ENCODE measurements at places on chromosomes 11 and 22.
A peak's percentile ranks its signal among the peaks of the same experiment; 100 is the strongest.

GRCh38 chr11:73198677-73199076, 19.4 kb upstream of the P2RY2 start:
- DNase-seq, result no peak

DNA sequence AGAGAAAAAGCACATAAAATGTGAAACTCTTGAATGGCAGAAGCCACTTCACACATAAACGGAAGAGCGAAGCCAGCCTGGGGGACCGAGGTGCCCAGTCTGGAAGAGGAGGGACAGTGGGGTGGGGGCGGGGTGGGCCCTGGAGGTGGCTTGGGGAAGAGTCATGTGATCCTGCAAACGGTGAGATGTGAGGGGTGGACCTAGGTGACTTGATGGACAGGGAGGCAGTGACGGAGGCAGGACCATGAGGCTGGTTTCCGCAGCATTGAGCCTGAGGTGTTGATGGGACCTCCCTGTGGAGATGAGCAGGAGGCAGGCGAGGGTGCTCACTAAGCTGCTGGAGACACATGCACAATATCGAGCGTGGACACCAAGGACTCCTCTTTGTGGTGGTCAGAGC, 16.8 kb downstream of the ZDHHC24 start:
- DNase-seq, result no peak

GRCh38 chr11:45647329-45647728, 18.1 kb downstream of the CHST1 start:
- DNase-seq, result no peak

DNA sequence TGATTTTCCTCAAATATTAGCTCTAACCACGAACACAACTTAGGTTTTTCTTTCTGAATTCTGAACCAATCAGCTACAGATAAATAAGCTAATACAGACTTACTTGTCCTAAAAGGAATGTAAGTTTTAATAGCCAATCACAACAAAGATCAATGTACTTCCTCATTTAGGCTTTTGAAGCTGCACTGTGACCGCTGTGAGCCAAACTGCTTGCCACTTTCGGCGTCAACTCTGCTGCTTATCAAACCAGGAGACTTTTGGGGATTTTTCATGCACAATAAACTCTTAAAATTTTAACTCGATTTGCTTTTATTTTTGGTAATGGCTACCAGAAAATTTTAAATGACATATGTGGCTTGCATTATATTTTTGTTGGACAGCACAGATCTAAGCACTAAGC, 92.5 kb downstream of the TMPRSS5 start:
- DNase-seq, result no peak

- DNase-seq, result no peak
Observed at GRCh38 chr11:20511982-20512381, 87.4 kb upstream of the SLC6A5 start.

DNA sequence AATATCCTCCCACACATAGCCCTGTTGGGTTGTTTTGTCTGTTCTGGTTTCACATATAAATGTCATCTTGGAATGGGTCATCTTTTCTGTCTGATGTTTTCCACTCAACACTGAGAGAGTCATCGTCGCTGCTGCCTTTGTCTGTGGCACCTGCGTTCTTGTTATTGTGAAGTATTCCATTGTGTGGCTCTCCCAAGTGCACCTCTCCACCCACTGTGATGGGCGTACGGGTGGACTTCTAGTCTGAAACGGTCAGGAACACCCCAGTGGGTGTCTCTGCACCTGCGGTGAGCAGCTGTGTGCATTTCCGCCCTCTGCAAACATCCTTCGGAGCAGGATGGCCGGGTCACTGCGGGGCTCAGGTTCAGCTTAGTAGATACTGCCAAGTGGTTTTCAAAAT, 34.5 kb upstream of the RTL6 start:
- DNase-seq, result no peak

GRCh38 chr22:27405672-27406388, 395.7 kb downstream of the MN1 start:
- peak; percentile 1 for DNase-seq

- DNase-seq, result no peak
Observed at GRCh38 chr22:42994276-42994916, 20.6 kb downstream of the PACSIN2 start.

GRCh38 chr11:66579017-66579606, 10.7 kb upstream of the CTSF start:
- peak; percentile 30 for DNase-seq

- no peak for DNase-seq
Observed at GRCh38 chr11:78132475-78132874, 7.0 kb downstream of the ALG8 start.

DNA sequence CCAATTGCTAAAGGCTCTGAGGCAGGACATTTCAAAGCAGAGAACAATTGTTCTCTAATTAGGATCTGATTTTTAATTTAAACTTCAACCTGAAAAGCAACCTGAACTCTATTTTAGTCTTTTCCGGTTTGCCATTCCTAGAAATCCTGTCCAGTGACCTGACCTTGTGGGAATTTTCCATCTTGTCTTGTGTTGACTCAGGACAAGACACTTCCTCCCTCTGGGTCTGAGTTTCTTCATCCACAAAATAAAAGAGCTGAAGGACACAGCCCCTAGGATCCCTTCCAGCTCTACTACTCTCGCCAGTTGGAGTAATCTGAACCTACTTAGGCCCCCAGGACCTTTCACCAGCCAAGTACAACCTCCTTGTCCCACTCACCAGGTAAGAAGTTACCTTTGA, 66.5 kb upstream of the POU2AF1 start:
- no peak for DNase-seq

DNA sequence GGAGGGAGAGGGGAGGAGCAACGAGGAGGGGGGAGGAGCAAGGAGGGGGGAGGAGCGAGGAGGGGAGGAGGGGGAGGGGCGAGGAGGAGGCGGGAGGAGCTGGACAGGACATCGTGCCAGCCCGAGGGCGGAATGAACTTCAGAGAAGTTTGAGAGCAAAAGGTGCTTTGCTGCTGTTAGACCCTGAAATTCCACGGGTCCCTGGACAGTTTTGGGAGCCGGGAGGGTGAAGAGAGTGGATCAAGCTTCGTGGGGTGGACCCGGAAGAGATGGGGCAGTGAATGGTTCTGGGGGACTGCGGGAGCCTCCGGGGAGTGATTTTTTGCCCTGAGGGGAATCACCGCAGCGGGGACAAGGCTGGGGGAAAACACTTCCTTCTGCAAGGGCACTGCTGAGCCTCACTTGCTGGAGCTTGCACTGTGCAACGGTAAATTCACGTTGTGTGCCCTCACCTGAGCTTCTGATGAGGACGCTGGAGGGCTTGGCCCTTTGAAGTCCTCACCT, 10.7 kb upstream of the NLRP6 start:
- DNase-seq, result no peak

DNA sequence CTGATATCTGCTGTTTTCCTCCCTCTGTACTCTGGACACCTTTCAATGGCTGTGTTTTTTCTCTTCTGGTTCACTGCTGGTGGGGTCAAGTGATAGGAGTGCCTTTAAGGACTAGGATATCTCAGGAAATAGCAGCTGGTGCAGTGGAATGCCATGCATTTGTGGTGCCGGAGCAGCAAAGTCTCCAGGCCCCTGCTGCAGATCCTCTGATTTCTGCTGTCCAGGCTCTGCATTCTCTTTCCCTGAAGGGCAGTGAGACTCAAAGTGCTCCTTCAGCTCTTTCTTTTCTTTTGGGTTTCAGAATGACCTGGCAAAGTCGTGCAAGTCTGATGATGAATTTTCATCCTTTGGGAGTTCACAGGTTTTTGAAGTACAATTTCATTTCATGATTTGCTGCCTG, 774.3 kb downstream of the FAM181B start:
- DNase-seq, result no peak

GRCh38 chr22:30015846-30016245, 64.4 kb upstream of the HORMAD2 start:
- no peak for DNase-seq

DNA sequence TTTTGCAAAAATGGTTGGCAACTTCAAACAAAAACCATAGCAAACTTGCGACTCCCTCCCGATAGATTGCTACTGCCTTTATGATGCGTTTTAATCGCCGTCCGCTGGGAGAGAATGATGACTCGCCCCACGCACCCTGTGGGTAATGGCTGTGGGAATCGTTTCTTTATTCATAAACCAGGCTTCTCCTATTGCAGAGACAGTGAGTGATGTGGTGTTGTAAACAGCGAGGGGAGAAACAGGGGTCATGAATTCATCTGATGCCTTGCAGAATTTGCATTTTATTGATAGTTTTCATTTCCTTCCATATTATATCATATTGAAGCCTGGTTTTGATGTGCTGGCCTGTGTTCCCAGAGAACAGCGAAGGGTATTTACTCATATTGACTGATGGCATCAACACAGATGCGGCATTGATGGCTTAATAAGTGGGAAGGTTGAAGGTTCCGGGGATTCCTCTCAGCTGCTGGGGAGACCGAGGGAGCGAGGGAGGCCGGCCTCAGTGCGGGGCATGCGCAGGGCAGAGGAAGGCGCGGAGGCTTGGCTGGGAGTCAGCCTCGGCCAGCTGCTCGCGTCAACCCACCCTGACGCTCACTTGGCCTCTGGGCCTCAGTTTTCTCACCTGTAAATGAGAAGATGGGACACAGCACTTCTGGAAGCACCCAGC, 41.3 kb downstream of the ARHGAP8 start:
- no peak for DNase-seq

DNA sequence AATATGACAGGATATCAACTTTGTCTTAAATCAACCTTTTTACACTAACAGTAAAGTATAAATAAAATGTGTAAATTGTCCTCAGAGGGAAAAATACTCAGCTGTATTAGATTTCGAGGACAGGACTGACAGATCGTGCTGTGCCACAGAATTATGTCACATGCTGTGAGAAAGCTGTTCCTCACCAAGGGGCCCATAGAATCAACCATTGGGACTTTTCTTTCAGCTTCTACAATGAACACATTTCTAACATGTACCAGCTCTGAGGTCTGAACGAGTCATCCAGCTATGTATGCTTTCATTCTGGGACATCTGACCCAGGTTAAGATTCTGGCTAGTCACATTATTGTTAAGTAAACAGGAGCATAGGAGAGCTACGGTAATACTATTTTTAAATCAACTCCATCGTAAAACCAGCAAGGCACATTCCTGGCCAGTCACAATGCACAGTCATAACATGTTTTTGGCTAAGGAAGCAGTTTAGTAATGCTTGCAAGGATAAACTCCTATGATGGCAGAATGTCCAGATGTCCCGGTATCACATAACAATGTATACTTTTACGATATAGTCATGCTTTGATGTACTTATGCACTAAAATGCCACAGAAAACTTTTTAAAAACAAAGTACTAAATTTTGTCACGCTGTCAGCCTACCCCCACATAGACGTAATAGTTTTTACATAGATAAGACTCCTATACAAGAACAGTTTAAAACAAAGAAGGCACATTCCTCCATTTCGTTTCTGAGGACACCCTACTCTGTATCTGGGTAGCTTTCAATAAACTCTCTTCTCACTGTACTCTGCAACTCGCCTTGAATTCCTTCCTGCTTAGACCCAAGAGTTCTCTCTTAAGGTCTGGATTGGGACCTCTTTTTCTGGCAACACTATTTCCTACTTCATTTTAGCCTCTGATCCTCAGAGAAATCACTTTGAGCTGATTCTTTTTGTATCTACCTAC, 27.4 kb downstream of the ZNF214 start:
- DNase-seq, result no peak

DNA sequence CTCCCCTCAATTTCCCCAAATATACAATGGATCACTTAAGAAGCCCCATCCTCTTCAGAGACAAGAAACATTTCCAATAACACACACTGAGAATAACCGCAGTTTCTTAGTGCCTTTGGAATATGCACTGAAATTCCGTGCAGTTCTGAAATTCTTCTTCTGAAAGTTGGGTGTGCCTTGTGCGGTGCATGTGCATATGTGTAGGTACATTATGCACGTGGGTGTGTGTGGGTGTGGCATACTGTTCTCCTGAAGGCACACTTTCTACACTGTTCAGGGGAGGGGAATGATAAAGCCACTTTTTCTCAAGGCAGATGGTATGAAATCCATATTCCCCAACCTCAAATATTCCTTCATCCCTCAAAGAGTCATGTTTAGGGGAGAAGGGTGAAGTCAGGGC, 1.7 kb downstream of the EXPH5 start:
- no peak for DNase-seq

- no peak for DNase-seq
Observed at GRCh38 chr11:19939415-19939929, 220.8 kb downstream of the DBX1 start.

GRCh38 chr11:26522912-26523610, 49.0 kb downstream of the MUC15 start:
- no peak for DNase-seq

DNA sequence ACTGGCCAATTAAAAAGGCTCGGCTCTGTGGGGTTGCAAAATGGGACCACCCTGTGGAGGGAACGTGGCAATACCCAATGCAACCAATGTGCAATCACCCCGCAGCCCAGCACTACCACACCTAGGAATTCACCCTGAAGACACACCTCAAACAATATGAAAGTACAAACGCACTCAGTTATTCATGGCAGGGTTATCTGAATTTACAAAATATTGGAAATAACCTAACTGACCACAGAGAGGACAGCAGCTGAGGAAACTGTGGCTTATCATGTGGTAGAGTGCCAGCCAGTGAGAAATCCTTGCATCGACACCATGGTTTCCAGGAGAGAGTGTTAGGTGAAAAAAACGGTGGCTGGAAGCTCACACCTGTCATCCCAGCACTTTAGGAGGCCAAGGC, 18.7 kb downstream of the ALG12 start:
- DNase-seq, result no peak

GRCh38 chr22:39089928-39090327, 7.1 kb upstream of the APOBEC3H start:
- no peak for DNase-seq

DNA sequence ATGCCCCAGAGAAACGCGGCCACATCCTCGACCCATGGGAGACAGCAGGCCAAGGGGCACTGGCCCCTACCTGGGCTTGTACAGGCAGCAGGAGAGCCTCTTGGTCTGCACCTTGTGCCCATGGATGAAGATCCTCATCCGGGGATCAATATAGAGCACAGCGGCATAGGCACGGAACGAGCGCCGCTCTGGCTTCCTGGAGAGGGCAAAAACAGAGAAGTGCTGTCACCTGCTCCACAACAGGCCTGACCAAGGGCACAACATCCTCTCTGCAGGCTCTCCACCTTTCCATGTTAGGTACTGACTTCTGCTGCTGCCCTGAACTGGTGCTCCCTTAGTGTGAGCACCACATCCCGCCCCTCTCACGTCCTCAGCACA, 27.2 kb downstream of the MORC2 start:
- no peak for DNase-seq

DNA sequence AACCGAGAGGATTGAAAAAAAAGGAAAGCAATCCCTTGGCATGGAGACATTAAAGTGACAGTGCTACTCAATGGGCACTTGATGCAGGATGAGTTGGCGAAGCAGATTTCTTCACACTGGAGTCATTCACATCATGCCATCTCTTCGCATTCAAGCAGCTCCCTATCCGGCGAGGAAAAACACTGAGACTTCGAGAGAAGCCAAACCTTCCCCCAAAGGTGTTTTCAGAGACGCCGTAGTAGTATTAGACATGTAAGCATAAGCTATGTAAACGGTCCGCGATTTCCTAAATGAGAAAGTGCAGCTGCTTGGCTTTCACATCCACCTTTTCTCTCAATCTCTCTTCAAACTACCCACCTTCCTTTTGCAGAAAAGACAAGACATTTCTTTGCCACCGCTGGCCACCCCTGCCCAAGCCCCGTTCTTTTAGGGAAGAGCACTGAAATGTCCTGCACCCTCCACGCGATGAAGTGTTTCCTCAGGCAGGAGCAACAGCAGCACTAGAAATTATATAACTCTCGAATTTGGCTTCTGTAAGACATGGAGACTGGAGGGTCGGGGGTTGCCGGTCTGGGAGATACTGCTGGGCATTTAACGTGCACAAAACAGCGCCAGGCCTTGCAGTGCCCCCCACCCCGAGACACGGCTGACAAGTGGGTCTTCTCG, at the start of gene DLG2:
DLG2 (minus strand) TSS at position 13 of the 666 bp plus-strand sequence.
- peak; percentile 35 for DNase-seq

GRCh38 chr22:19121631-19122142, 525 bp downstream of the DGCR2 start:
- DNase-seq, result no peak
